A375 (cell line): ENCODE measurements at places on chromosomes 1 and 21. TPM values are rescaled to one million over a fixed set of nuclear protein-coding genes. Genes with fewer than 3 reads are reported as not detected.

The OR2L3 gene
- not detected in 2 replicates for total RNA-seq

The FLG2 gene
- not detected in 2 replicates for total RNA-seq

The ALG14 gene
- 2.6 and 5.4 TPM in 2 replicates for total RNA-seq

The HSD3B2 gene
- total RNA-seq: 0.37 TPM in 1 of 2 replicates, not detected in the other

The FABP3 gene
- 0.68 TPM in 1 of 2 replicates, not detected in the other for total RNA-seq

The TMEM81 gene
- 1.8 and 2.1 TPM in 2 replicates for total RNA-seq

The SV2A gene
- 30.9 and 31.2 TPM in 2 replicates for total RNA-seq

The OR2AK2 gene
- total RNA-seq: not detected in 2 replicates

The CATSPERE gene
- 0.19 TPM in 1 of 2 replicates, not detected in the other for total RNA-seq

The RUNX1 gene
- total RNA-seq: 48.5 and 54.5 TPM in 2 replicates

The HTR6 gene
- 0.15 and 0.27 TPM in 2 replicates for total RNA-seq

The ANGPTL3 gene
- total RNA-seq: not detected in 2 replicates

The LCE2B gene
- total RNA-seq: not detected in 2 replicates

The CHODL gene
- not detected in 2 replicates for total RNA-seq

The OR2L2 gene
- 0.04 and 0.29 TPM in 2 replicates for total RNA-seq

The SPRR2B gene
- not detected in 2 replicates for total RNA-seq

The VPS13D gene
- total RNA-seq: 32.8 and 39.6 TPM in 2 replicates

The EIF4G3 gene
- total RNA-seq: 50.4 and 61.8 TPM in 2 replicates

The LDLRAD1 gene
- not detected in 2 replicates for total RNA-seq

The ZFYVE9 gene
- total RNA-seq: 16.3 and 17.7 TPM in 2 replicates

The MIXL1 gene
- total RNA-seq: not detected in 2 replicates

The OR2L13 gene
- total RNA-seq: not detected in 2 replicates

The CLEC20A gene
- not detected in 2 replicates for total RNA-seq

The LGR6 gene
- total RNA-seq: 0.23 TPM in 1 of 2 replicates, not detected in the other

The KRTAP13-2 gene
- total RNA-seq: not detected in 2 replicates

The LRRC8D gene
- 22.0 and 28.8 TPM in 2 replicates for total RNA-seq

The ZNF496 gene
- 57.7 and 60.7 TPM in 2 replicates for total RNA-seq

The ZNF683 gene
- total RNA-seq: not detected in 2 replicates

The ZNF695 gene
- 10.7 and 17.2 TPM in 2 replicates for total RNA-seq

The CHRM3 gene
- 9.9 and 12.5 TPM in 2 replicates for total RNA-seq

The SPRR1A gene
- total RNA-seq: not detected in 2 replicates

The CYP4A11 gene
- total RNA-seq: not detected in 2 replicates
